ENCODE measurements at places on chromosomes 3 and 15.

DNA sequence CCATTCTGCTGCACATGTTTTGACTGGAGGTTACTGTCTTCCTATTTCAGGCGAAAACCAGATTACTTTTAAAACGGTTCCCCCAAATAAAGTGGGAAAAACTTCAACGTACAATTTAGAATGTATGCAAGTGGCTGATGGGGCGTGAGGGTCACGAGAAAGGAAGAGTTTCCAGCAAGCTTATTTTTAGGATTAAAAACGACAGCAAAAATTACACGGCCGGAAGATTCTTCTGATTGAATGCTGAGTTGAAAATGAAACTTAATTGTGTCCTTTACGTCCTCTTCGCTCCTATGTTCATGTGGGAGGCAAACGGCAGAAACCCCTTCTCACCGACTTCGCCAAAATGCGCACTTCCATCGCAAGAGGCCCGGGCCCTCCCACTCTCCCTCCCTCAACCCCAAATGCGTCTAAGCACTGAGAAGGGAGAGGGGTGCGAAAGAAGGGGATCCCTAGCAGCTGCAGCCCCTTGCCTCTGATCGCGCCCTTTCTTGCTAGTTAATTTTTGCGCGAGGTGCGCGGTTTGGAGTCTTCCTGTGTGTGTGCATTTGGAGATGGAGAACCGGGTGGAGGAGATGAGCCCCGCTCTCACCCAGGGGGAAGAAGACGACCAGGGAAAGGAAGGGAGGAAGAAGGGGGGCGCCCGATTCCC lies 656 bp downstream of the CD47 start:
- peak; percentile 45 for DNase-seq

DNA sequence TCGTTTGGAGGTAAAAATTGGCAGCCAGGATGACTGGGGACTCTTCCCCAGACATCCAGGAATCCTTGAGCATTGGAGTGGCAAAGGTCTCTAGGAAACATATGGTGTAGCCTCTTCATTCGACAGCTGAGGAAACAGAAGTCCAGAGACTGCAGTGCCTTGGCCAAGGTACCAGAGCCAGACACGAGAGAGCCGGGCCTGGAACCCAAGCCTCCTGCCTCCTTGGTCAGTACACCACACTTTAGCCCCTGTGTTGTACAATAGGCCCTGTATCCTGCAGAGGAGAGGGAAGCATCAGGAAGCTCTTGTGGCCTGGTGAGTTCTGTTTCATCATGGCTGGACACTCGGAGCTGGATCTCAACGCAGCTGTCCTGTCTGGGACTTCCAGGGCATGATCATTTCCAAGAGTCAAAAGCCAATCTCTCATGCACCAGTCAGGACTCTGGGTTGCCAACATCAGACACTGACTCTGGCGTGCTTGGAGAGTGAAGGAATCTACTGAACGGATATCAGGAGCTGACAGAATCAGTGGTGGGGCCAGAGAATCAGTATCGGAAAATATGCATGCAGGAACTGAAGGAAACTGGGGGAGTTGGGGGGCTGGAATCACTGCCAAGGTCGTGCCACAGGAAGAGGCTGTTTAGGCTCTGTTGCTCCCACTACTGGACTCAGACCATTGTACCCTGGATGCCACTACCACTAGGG lies 6.4 kb upstream of the MINAR1 start:
- DNase-seq: no peak

- peak; percentile 76 for DNase-seq
Observed at GRCh38 chr15:81001152-81002008, 657 bp downstream of the TLNRD1 start.

- no peak for DNase-seq
Observed at GRCh38 chr3:46915297-46915822, 37.8 kb downstream of the PTH1R start.

DNA sequence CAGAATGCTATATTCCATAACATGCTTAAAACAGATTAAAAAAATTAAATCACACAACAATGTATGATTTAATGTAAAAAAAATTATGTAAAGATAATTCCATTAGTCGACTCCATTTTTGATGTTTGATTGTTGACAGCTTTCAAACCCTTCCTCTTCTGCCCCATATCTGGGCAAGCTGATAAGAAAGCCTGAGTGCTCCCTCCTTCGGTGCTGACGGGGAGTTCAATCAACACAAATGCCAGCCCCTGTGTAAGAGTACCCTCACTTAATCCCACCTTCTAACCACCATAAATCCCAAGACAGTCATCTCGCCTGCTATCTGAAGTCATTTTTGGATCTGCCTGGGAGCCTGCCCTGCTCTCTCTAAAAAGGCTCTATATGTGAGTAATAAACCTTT lies 59.8 kb upstream of the IP6K2 start:
- DNase-seq: no peak

- no peak for DNase-seq
Observed at GRCh38 chr15:62486041-62486440, 321.0 kb upstream of the C2CD4B start.

- no peak for DNase-seq
Observed at GRCh38 chr15:92715758-92716157, 60.2 kb upstream of the FAM174B start.

DNA sequence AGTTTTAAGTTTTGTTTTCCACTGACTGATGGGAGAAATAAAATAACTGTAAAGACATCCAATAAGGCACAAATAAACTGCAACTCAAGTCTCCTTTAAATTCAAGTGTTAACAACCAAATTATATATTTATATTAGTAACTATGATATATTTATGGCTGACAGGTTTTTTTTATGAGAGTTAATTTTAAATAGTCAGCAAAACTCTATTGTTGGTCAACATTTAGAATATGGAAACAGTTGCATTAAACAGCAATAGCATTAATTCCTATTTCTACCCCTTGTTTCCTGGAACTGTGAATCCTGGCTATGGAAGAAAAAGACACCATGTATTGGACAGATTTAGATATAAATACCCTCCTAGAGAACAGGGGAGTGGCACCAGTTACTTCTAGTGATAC lies 16.5 kb upstream of the DIPK2A start:
- no peak for DNase-seq

DNA sequence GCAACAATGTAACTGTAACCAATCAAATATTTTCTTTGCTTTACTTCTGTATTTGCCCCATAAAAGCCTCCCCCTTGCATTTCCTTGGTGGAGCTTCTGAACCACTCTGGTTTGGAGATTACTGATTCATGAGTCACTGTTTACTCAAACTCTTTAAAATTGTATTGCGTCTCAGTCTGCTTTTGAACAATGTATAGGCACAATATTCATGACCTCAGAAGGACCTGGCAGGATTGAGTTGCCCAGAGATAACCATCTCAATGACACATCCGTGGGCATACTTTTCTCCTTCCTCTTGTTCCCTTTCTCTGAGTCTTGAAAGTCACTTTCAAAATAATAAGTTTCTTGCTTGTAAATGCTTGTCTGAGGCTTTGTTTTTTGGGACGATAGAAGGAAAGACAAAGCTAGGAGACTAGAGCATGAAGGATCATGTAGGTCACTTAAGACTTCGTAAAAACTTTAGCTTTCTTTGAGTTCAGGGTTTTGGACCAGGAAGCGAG lies 57.1 kb upstream of the POU1F1 start:
- DNase-seq: no peak

- DNase-seq: peak; percentile 48
Observed at GRCh38 chr15:59174835-59175831, 31.5 kb upstream of the LDHAL6B start.

DNA sequence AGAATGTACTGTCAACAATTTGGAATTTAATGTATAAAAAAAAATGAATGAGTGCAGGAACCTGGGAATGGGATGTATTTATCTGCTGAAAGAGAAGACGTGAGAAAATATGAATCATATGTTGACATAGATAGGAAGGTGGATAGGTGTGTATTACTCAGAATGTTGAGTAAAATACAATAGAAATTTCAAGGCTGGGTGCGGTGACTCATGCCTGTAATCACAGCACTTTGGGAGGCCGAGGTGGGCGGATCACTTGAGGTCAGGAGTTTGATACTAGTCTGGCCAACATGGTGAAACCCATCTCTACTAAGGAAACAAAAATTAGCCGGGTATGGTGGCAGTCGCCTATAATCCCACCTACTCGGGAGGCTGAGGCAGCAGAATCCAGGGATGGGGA lies 202.8 kb downstream of the CADM2 start:
- no peak for DNase-seq

- no peak for DNase-seq
Observed at GRCh38 chr3:72559385-72559784, 288.9 kb downstream of the SHQ1 start.

GRCh38 chr15:49988766-49989165 lies 130.3 kb downstream of the ATP8B4 start:
- DNase-seq: no peak

DNA sequence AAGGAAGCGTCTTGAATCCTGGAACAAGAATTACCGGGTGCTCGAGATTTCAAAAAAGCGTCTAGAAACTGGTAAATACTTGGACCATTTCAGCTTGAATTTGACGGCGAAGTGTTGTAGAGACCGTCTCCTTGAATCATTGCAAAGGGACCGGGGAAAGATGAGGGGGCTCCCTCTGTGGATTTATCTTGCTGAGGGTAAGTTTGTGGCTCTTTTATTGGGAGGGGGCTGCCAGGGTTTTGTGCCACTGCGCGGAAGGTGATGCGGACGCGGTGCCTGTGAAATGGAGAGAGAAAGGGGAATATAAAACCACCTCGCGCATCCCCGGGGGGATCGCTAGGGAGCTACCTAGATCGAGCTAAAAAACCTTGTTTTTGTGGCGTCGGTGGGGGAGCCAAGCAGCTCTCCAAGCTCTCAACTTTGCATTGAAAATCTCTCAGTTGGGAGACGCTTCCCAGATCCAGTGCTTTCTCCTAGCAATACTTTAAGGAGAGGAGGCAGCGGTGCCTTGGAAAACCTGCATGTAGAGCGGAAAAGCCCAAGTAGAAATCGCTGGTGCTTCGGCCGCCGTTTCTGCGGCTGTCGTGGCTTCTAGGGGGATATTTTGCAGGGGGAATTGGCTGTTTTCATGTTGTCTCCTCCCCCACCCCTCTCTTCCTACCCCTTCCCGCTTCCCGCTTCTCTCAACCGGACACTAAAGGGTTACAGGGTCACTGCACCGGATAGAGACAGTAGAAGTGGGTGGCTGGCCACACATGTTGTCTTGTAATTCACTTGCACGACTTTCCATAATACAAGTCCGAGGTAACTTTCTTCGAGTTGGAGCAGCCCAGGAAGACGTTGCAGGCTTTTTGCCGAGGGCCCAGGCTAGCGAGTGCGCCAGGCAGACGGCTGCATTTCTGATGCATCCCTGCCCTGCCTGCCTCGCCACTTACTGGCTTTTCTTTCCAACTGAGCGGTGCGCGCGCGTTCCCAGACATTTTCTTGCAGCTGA lies 187.6 kb downstream of the NLGN1 start:
- peak; percentile 10 for DNase-seq

- peak; percentile 25 for DNase-seq
Observed at GRCh38 chr3:14725013-14725412, 50.1 kb downstream of the C3orf20 start.

- peak; percentile 87 for DNase-seq
Observed at GRCh38 chr3:53134631-53135232, 4.5 kb upstream of the RFT1 start.

GRCh38 chr3:67605377-67605776 lies 49.0 kb downstream of the SUCLG2 start:
- DNase-seq: peak; percentile 14

GRCh38 chr3:194711286-194711685 lies 25.6 kb downstream of the FAM43A start:
- DNase-seq: no peak

DNA sequence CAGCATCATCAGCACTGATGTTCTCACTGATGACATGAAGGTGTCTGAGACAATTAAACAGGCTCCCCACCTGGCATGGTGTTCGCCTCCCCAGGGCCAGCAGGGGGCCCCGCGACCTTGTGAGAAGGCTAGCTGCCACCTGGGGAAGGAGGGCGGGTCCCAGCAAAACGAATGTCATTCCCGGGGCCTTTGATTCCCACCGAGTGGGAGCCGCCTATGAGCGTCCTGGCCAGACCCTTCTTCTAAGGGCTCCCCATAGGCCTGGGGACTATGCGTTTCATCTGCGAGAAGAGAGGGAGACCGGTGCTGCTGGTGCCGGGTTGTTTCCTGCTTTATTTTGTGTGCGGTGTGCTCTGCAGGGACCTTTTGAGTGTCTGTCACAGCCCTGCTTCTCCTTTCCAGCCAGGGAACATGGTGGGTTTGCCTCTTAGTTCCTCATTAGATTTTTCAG lies 20.5 kb upstream of the MINDY4B start:
- DNase-seq: peak; percentile 66

DNA sequence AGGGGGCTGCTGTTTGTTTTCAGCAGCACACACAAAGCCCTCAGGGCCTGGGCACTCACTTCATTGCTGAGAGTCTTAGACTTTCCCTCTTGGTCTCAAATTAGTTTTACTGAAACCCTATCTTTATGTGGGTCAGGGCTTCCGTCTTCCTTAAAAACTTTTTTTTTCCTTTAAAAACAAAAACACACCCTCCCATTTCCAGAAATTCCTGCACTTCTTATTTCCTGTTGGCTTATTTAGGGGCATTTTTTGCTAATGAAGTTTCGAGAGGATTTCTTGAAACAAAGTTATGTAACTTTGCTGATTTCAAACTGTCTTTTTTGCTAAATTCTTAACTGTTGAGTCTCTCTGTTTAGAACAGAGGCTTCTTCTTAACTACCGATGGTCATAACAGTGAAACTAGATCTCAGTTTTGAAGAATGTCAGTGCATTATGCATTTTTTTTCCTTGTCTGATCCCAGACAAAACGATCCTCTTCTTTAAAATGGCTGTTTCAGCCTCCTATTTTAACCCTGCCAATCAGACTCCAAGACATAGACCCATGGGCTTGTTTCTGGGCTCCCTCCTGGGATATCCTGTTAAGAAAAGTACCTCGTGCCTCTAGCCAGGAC lies 23.3 kb downstream of the ANAPC13 start:
- no peak for DNase-seq

All from adrenal gland (tissue), 19 donors.